Activated CD4-positive, alpha-beta memory T cell treated with anti-CD3 and anti-CD28 coated beads for 36 hours (primary cell): ENCODE measurements at places on chromosomes 6 and 20. TPM values are rescaled to one million over a fixed set of nuclear protein-coding genes. Genes with fewer than 3 reads are reported as not detected.
A peak's percentile ranks its signal among the peaks of the same experiment; 100 is the strongest.

GRCh38 chr6:797479-798077 lies 104.6 kb upstream of the EXOC2 start:
- no peak overlapping the region for H3K4me3 ChIP-seq
- peak; percentile 40 for DNase-seq
- no peaks in the 10 kb centered on the region for H3K4me1 ChIP-seq
- H3K27ac ChIP-seq = no peak overlapping the region
- H3K27me3 ChIP-seq = peaks cover 48% of the 10 kb centered on the region
- no peaks in the 10 kb centered on the region for H3K36me3 ChIP-seq

GRCh38 chr6:143536866-143537691 lies 25.6 kb upstream of the FUCA2 start:
- H3K36me3 ChIP-seq = no peaks in the 10 kb centered on the region
- H3K27ac ChIP-seq = peak overlapping the region; percentile 80
- peaks cover 39% of the 10 kb centered on the region for H3K4me1 ChIP-seq
- peak; percentile 73 for DNase-seq

The BTNL2 gene
- total RNA-seq = not detected

- H3K27ac ChIP-seq = no peak overlapping the region
- peaks cover 8% of the 10 kb centered on the region for H3K36me3 ChIP-seq
- H3K4me1 ChIP-seq = peaks cover 22% of the 10 kb centered on the region
These were observed 26.0 kb upstream of the CRIP3 start for GRCh38 chr6:43334466-43335095.

GRCh38 chr20:427401-427800 lies 19.3 kb downstream of the RBCK1 start:
- peaks cover 13% of the 10 kb centered on the region for H3K4me1 ChIP-seq
- no peak overlapping the region for H3K4me3 ChIP-seq
- DNase-seq = no peak
- H3K27ac ChIP-seq = no peak overlapping the region
- peaks cover 34% of the 10 kb centered on the region for H3K36me3 ChIP-seq
